Stimulated activated CD8-positive, alpha-beta memory T cell treated with anti-CD3 and anti-CD28 coated beads, Interleukin-7, amount 100 ng/mL, for 48 hours (primary cell): ENCODE measurements at places on chromosomes 12 and 14.

- DNase-seq = peak; percentile 72
Observed at GRCh38 chr12:19482551-19483109, 43.3 kb downstream of the AEBP2 start.

DNA sequence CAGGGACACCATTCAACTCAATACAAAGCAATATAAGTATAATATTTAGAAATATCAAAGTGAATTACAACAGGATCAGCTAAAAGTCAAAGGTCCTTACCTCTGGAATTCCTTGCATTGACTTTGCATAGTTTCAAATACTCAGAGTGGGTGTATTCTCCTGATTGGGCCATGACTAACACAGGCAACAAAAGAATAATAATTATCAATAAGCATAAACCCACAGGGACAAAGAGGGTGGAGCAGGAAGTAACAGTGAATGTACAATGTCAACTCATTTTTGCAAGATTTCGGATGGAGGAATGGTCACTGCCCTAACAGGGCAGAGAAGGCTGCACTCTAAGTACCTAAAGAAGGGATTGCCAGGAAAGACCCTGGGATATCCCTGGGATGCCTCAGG, 207.5 kb downstream of the PAX9 start:
- no peak for DNase-seq

DNA sequence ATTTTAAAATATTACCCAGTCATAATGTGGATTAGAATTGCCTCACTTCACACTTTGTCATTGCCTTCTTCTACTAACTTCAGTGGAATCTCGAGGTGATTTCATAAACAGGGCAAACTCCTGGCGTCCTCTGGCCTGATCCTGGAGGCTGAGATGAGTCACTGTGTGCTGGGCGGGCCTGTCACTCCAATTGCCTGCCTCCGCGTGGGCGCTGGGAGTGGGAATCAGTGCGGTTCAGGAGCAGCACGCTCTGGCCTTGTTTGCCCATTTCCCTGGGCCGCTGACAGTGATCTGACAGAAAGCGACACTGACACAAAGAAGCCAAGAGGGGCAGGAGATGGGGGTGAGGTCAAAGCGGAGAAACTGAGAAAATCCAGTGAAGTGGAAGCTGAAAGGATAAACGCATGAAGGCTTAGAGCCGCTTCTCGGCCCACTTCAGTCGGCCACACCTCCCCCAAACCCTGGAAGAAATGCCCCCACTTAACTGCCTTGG, 29.7 kb downstream of the LGR5 start:
- no peak for DNase-seq

DNA sequence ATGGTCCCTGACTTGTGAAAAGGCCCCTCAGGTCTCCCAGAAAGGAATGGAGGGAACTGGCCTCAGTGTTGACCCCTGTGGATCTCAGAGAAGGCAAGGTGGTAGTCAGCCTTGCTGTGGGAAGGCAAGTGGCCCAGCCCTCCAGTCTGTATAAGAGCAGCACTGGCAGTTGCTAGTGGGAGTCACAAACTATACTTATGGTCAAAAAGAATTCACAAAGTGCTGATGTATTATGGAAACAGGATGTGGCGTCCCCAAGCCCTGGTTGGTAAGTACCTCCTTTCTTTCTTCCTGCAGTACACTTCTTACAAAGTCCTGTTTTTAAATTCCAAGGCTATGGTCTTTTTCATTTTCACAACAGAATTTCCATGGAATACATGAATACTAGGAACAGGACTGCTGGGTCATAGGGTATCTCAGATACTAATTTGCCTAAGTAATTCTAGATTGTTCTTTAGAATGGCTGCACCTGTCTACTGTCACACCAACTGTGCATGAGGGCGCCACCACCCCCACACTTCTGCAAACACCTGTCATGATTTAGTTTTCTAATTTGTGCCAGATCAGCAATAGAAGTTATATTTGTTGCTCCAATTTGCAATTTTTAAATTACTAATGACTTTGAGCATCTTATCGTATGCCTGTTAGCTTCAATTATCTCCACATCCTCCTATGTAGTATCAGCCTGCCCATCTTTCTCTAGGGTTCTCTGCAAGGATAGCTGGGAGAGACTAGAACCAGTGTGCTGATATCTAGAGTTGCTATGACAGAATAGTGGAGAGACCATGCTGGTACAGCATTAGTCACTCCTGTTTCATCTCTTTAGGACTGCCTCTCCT, 40.7 kb upstream of the TMEM263 start:
- no peak for DNase-seq

DNA sequence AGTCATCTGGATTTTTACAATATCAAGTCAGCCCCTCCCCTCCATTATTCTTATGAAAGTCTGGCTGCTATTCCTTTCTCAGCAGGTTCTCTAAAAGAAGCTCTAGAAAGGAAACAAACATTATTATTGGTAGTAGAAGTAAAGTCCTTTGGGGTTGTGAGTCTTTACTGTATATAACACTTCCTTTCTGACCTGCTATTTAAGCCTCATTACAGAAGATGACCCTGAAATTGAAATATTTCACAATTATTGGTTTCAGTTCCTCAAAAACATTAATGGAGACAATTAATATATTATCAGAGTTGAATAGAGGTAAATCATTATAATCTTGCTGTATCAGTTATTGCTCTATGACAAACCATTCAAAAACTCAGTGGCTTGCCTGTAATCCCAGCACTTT, 19.3 kb downstream of the PLEKHA5 start:
- no peak for DNase-seq

DNA sequence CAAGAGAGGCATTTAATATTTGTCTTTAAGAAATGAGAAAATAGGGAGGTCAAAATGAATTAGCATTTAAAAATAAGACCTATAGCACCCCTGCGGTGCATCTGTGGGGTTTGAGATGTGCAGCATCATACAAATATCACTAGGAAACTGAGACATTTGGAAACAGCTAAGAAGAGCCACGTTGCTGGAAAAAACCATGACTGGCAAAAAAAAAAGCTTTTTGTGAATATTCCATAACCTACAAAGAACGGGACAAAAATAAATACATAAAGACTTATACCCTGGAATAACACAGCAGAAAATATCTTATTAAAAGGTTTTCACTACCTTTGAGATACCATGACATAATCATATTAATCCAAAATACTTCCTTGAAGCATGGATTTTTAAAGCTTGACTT, 366.2 kb downstream of the PAWR start:
- DNase-seq = no peak

DNA sequence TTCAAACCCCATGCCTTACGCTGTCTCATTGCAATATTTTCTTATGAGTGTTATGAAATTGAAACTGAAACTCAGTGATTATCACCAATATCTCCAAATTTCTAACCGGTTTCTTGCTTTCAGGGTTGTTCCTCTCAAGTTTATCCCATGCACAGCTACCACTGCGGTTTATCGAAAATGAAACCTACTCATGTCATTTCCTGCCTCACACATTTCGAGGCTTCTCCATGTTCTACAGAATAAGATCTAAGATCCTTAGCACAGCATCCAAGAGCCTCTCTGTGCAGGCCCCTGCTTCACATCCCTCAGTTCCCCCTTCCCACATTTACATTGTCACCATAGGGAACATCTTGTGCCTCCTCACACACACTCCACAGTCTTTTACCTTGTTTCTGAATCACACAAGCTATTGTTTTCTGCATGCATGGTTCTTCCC, 45.5 kb upstream of the FAR2 start:
- peak; percentile 2 for DNase-seq

DNA sequence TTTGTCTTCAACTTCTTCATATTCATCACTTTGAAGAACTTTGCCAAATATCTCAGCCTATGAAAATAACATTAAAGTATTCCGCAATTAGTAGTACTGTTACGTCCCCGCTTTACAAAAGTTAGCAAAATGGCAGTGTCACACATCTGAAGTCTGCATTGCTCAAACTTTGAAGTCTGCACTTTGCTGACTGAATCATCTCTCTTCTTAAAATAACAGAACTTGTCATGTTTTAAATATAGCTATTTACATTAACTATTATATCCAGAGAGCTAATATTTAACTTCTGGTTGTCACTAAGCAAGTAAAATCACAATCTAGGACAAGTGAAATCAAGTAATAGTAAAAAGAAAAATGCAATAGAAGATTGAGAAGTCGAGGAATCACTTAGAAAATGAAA, 34.5 kb downstream of the IPO8 start:
- no peak for DNase-seq

- DNase-seq = no peak
Observed at GRCh38 chr14:95364481-95365209, 44.9 kb upstream of the CLMN start.

- no peak for DNase-seq
Observed at GRCh38 chr14:68203871-68204270, 384.3 kb downstream of the RAD51B start.

DNA sequence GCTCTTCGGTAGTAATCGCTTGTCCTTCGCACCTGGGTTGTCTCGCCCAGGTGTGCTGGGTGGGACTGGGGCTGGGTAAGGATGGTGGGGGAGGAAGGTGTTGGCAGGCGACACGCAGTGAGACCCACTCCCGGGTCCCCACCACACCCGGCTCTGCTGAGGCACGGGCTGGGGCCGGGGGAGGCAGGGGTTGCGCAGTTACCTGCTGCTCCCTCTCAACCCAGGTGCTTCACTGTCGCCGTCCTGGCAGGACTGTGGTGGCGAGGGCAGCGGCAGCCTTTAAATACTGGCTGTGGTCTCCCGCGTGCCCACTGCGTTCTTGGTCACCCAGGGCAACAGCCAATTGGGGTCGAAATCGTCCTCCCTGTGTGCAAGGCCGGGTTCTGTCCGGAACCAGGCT, at the start of gene CCER1:
TSS of gene CCER1 (minus strand) at position 256 of the 400 bp plus-strand sequence. CDS start 434 bp downstream, outside the sequence.
- DNase-seq = no peak

DNA sequence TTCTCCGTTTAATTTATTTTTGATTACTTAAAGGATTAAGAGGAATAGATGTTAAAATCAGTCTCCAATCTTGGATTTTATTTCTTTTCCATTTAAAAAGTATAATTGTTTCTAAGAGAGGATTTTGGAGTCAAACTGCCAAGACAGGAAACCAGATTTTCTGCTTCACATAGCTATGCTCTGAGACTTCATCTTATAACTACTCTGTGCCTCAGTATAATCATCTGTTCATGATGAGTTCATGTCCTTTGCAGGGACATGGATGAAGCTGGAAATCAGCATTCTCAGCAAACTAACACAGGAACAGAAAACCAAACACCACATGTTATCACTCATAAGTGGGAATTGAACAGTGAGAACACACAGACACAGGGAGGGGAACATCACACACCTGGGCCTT, 9.0 kb upstream of the TAS2R31 start:
- no peak for DNase-seq

- no peak for DNase-seq
Observed at GRCh38 chr14:100636559-100636958, 49.3 kb upstream of the BEGAIN start.

DNA sequence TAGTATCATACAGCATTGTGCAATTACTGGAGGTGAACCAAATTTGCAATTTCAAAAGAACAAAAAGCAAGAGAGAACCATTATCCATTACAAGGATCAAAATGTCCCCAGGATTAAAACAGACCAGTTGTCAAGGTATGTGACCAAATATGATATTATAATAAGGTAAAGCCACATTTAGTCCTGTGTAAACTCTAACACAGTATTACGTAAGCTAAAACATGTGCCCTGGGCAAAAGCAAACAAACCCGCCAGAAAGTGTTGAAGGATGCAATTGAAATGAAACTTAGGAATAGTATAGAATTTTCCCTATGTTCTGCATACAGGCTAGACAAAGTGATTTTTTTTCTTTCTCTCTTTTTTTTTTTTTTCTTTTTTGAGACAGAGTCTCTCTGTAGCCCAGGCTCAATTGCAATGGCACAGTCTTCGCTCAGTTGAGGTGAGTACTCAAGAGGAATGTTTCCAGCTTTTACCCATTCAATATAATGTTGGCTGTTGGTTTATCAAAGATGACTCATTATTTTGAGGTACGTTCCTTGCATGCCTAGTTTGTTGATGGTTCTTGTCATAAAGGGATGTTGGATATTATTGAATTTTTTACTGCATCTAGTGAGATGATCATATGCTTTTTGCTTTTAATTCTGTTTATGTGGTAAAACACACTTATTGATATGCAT, 137.1 kb upstream of the FOXG1 start:
- DNase-seq = no peak

- DNase-seq = no peak
Observed at GRCh38 chr14:96965885-96966595, 168.9 kb downstream of the VRK1 start.

- no peak for DNase-seq
Observed at GRCh38 chr14:50575769-50576168, 15.8 kb downstream of the ATL1 start.

DNA sequence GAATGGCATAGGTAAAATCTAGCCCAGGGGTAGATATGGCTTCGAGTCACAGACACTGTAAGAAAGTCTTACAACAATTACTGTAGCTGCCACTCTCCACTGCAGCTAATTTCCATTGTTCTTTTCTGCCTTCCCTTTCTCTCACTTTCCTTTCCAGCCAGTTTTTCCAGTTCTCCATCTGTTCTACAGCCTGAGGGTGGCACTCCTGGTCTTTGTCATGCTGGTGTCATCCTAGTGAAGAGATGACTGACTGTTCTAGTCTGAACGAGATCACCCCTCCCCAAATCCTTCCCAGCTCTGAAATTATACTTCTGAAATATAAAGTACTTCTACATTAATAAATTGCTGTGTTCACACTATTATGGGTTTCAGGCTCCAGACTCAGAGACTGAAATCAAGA, 74.2 kb upstream of the CSRP2 start:
- no peak for DNase-seq

DNA sequence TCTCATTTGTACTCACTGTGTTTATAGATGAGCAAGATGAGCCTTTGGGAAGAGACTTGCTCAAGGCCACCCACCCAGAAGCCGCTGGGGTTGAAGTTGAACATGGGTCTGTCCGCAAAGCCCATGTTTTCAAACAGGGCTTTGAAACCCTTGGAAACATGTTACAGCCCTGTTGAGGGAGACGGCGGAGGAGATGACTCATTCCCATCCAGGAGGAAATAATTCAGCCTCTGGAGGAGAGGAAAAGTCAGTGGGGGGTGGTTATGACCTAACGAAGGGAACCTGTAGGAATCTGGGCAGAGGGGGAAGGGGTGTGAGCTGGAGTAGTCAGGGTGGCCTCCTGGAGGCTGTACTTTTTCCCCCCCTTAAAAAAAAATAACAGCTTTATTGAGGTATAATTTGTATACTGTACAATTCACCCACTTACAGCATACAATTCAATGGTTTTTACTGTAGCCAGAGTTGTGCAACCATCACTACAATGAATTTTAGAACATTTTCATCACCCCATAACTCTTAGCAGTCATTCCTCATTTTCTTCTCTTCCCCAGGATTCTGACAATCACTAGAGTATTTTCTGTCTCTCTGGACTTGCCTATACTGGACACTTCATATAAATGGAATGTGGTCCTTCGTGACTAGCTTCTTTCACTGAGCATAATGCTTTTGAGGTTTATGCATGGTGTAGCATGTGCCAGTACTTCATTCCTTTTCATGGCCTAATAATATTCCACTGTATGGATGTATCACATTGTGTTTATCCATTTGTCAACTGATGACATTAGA, 1.9 kb upstream of the RIN3 start:
- DNase-seq = no peak

- peak; percentile 40 for DNase-seq
Observed at GRCh38 chr12:68641138-68641537, 30.4 kb downstream of the RAP1B start.
